Dermis blood vessel endothelial cell (primary cell): ENCODE measurements at places on chromosomes 7 and 10. TPM values are rescaled to one million over a fixed set of nuclear protein-coding genes. Genes with fewer than 3 reads are reported as not detected.
A peak's percentile ranks its signal among the peaks of the same experiment; 100 is the strongest.

Gene INSYN2A
- not detected in 2 replicates for total RNA-seq

GRCh38 chr7:158549616-158550393, 37.8 kb downstream of the PTPRN2 start:
- peak; percentile 40 for DNase-seq

Gene CDK14
- 3.0 and 3.2 TPM in 2 replicates for total RNA-seq

Gene ARMH3
- total RNA-seq, result 9.0 and 9.4 TPM in 2 replicates

GRCh38 chr10:64760371-64760770, 1239.2 kb downstream of the REEP3 start:
- no peak for DNase-seq

- no peak for DNase-seq
Observed at GRCh38 chr7:145092766-145093165, 256.9 kb upstream of the TPK1 start.

Gene RP9
- 5.8 and 8.8 TPM in 2 replicates for total RNA-seq
